ENCODE measurements at places on chromosomes 1 and 21.

DNA sequence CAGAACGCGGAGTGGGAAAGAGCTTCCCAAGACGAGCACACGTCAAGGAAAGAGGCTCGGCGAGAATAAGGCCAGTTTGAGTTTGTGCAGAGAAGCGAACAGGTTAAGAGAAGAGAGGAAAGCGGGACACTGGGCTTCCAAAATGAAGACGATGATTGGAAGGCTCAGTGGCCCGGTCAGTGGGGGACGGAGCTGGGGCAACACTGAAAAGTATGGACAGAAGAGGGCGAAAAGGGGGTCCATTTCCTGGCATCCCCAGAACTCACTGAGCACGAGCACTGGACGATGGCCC, 258 bp downstream of the CCT3 start:
- DNase-seq = no peak

- no peak for DNase-seq
Observed at GRCh38 chr1:165686121-165686970, 12.0 kb downstream of the ALDH9A1 start.

DNA sequence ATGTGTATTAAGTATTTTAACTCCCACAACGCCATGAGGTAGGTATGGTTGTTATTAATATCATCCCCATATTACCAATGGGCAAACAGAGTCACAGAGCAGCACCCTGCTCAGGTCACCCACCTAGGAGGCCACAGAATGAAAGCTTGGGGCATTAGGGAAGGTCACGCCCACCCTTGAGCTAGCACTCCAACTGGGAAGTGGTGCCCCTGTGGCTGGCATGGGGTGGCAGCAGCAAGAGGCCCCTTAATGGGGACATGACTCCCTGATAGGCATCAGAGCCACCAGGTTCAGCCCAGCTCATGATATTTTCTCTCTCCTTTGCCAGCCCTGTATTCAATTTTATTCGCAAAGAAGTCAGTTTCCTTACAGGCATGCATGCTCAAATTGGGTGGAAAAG, 90.6 kb downstream of the DMRTB1 start:
- DNase-seq = no peak

DNA sequence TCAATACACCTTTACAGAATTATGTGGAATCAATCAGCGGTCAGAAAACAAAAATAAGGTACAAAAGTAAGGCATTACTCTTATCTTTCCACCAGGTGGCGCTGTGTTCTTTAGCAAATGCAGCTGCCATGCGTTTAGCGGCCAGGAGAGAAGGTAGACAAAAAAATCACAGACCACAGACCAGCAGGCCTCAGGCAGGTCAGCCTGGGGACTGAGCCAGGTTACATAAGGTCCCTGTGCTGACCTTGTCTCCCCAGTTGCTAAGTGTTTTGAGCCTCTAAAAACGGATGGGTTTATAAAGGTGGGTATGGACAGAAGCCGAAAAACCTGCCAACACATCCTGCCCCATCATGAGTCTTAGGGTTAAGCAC, 2.8 kb downstream of the RGS16 start:
- peak; percentile 78 for DNase-seq

GRCh38 chr1:148362626-148363438, 120.3 kb downstream of the PPIAL4G start:
- peak; percentile 28 for DNase-seq

DNA sequence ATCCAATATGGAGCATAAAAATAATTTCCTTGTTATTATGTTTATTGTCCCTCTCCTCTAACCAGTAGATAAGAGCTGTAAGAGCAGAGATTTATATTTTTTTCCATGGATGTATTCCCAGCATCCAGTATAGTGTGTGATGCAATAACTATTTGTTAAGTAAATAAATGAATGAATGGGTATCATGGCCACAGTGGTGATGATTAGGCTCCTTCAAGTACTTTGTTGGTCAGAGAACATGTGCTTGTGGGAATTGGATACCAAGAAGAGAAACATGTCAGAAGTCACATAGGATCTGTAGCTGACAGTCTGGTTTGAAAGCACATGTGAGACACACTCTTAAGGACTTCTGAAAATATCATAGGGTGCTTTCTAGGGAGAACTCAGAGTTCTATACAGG, 588.5 kb downstream of the AGBL4 start:
- DNase-seq = no peak

GRCh38 chr1:180185281-180185680, 30.6 kb downstream of the QSOX1 start:
- no peak for DNase-seq

DNA sequence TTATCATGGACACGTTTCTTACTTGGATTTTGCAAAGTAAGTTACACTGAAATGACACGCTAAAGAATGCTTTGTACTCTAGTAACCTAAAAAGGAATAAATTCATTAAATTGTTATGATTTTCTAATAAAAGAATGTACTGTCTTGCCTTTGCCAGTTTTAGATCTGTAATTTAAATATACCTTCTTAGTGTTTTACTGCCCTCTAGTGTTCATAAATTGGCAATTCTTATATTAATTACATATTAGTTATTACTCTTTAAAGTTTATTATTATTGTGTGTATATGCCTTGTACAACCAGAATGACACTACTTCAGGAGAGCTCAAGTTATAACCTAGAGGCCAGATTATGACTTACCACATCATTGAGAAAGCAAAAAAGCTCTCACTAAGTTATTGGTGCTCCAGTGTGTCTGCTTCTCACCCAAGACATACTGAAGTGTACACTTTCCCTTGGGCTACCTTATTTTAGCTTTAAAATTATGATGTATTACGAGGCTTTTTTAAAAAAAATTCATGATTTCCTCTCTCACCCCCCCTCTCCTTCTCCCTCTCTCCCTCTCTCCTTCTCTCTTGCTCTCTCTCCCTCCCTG, 169.9 kb downstream of the HS2ST1 start:
- peak; percentile 42 for DNase-seq

DNA sequence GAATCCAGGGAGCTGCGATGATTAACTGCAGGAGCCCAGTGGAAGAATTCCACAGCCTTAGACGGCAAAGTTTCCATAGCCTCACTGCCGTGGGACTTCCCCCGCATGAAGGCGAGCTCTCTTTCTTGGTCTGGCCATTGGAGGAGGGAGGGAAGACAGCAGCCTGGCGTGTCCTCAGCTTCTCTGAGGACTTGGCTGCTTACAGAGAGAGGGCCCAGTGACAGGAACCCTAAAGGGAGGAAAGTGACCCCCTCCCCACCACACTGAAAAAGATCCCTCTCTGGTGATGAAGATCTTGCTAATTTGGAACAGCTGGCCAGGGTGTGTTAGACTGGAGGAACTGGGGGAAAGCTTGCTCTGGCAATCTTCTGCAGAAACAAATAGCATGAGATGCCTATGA, 41.0 kb downstream of the ATP2B4 start:
- no peak for DNase-seq

DNA sequence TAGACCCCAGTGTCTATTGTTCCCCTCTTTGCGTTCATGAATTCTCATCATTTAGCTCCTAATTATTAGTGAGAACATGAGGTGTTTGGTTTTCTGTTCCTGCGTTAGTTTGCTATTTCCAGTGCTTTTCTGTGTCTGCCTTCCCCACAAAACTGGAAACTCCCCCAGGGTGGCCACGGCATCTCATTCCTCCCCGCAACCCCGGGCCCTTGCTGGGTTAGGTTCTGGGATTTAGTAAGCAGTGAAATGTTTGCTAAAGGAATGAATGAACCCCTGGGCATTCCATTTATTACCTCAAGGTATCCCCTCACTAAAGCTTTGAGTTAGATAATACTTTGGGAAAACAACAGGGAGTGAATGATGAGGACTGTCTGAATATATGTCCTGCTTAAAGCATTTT, 142.9 kb downstream of the GLUL start:
- DNase-seq = no peak

DNA sequence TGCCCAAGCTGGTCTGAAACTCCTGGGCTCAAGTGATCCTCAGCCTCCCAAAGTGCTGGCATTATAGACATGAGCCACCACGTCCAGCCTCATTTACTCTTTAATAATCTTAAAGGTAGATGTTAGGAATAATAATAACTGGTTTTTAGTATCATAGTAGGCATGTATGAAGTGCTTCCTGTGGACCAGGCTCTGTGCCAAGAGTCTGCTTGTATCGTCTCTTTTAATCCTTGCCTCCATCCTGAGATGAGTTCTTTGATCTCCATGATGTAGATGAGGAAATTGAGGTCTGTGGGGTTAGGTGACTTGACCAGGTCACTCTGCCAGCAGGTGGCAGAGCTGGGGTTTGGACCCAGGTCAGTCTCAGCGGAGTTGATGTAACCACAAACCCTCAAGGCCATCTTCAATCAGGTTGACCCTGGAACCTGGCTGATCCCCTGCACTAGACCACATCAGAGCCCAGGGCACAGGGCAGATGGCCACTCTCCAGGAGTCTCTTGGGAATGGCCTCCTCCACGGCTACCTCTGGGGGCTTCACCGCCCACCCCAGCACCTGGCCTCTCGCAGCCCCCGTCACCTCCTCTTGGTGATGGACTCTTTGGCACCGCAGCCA, 11.3 kb downstream of the EFHD2 start:
- DNase-seq = no peak

GRCh38 chr1:206687915-206688442, 3.3 kb downstream of the MAPKAPK2 start:
- no peak for DNase-seq

- no peak for DNase-seq
Observed at GRCh38 chr1:85806236-85806965, 98.2 kb upstream of the ZNHIT6 start.

DNA sequence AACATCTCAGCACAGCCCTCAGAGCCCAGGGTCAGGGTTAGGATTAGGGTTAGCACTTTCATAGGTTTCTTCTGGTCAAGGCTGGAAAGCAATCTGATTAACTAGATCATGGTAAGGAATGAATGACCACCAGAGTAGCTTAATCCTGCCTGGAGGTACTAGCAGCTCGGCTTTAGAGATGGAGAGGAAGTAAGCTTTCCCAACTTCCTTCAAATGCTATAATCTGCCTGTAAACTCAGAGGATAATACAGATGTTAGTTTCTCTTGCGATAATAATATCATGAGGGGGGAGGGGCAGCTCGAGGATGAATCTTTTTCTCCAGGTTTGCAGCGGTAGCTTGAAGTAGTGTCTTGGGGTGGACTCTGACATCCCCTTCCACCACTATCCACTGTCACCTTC, 194.9 kb downstream of the HIVEP3 start:
- no peak for DNase-seq

GRCh38 chr1:155513300-155513916, 49.2 kb downstream of the ASH1L start:
- peak; percentile 75 for DNase-seq

GRCh38 chr1:76891931-76892622, 24.8 kb downstream of the ST6GALNAC5 start:
- DNase-seq = peak; percentile 82

DNA sequence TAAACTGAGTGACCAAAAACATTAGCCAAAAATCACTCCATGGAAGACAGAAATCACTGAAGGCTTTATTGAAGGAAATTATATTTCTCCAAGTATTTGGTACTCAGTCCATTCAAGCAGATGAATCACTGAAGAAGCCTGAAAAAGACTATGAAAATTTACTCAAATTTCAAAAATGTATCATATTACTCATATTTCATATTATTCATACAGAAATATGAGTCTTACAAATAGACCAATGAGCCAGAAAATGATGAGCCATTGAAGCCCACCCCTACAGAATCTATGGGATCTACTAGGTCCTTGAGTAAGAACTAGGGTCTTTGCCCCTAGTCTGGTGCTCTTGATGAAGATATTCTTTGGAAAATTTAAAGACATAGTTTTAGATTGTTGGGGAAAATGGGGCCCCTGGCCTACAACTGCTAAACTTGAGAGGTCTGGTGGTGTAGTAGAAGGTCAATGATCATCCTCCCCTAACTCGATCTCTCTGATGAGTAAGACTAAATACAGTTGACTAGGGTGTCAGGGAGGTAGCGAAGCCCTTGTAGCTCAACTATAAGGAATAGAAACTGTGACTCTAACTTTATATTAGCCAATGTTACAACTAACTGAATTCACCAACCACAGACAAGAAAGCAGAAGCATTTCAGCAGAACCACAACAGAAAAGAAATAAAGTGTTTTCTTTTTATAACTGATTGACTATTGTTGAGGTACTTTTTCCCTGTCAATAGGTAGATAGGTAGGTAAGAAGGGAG, 81.0 kb downstream of the NOTCH2 start:
- DNase-seq = peak; percentile 51

DNA sequence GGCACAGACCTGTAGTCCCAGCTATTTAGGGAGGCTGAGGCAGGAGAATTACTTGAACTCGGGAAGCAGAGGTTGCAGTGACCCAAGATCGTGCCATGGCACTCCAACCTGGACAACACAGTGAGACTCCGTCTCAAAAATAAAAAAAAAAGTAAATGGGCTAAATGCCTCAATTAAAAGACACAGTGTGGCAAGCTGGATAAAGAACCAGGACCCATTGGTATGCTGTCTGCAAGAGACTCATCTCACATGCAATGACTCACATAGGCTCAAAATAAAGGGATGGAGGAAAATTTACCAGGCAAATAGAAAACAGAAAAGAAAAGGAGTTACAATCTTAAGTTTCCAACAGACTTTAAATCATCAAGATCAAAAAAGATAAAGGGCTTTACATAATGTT, 40.3 kb downstream of the ACBD6 start:
- no peak for DNase-seq

- DNase-seq = peak; percentile 87
Observed at GRCh38 chr1:170623171-170623570, 40.8 kb upstream of the PRRX1 start.

DNA sequence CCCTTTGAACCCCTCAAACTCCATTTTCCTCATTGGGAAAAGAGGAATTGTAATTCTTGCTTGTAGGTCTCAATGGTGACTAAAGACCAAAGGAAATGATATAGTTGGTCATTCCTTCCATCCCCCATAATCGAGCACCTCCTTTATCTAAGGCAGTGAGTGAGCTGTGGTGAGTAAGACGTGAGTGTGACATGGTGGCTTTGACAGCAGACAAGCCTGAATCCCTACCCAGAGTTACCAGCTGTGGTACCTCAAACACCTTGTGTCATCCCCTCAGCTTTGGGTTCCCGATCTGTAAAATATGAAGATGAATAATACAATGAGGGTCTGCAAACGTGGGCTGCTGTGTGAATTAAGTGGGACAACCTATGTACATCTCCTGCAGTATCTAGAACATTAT, 8.4 kb downstream of the TRAF5 start:
- no peak for DNase-seq

GRCh38 chr1:119703666-119704450, 7.9 kb upstream of the PHGDH start:
- no peak for DNase-seq

- peak; percentile 53 for DNase-seq
Observed at GRCh38 chr1:79568411-79568810, 561.9 kb upstream of the ADGRL4 start.

DNA sequence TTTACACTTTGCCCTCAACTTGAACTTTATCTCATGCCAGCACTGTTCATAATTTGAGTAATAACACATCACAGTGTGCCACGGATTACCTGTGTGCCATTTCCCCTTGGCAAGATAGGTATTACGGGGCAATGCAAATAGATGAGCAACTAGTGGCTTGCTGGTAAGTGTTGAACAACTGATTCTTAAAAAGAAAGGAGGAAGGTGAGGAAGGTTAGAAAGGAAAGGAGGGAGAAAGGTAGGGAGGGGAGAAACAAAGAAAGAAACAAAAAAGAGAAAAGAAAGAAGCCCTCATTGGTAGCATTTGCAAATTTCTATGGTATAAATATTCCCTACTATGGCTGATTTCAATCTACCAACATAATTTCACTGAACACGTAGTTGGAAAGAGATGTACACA, 118.2 kb upstream of the OLIG2 start:
- DNase-seq = no peak

- DNase-seq = peak; percentile 41
Observed at GRCh38 chr21:29287383-29287782, 11.3 kb upstream of the BACH1 start.

Measured in fibroblast of upper back skin (primary cell).